ENCODE measurements at places on chromosomes 5 and 9.

DNA sequence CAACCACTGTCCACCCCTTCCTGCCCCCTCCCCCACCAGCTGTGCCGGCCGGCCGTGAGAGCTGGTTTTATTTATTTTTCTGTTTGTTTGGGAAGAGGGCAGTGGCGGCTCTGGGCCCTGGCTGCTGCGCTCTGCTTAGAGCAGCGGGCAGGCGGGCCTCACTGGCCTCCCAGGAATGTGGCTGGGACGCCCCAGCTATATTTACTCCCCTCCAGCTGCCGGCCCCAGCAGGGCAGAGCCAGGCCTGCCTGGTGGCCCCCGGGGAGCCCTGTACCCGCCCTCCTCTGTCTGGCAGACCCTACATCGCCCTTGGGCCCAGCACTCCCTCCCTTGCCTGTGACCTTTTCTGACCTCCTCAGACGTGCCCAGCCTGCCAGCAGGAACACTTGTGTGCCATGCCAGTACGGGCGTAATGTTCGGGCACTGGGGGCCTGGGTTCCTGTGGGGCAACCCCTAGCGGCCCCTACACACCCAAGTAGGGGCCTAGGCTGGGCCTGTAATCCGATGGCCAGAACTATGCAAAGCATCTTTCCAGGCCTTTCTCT, 7.7 kb downstream of the CXXC5 start:
- peak; percentile 45 for DNase-seq

DNA sequence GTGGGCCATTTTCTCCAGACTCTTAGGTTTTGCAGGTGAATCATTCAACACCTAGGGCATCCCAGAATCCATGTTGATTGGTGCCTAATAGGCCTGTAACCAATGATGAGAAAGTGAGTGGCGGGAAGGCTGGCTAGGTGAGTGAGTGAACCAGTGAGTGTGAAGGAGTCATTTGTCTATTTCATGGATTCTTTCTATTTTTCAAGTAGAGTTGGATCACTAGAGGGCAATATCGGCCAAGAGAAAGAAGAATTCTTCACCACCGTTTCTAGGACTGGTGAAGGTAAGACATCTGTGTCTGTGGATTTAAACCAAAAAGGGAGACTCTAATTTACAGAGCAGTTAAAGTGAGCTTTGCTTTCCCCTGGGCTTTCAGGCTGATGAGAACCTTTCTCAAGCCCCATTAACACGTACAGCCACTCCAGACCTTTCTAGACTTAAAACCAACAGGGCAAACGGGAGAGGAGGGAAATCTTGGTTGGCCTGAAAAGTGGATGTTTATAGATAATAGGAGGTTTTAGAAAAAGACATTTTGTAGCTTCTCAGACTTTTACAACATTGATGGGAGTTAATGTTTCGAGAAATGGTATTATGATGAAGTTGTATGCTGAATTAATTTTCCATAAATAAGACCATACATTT, 114.3 kb upstream of the IL12B start:
- DNase-seq: peak; percentile 8

- peak; percentile 50 for DNase-seq
Measured at GRCh38 chr5:39072925-39073766, 1.1 kb downstream of the RICTOR start.

GRCh38 chr9:137034709-137035506, 3.0 kb upstream of the FUT7 start:
- DNase-seq: peak; percentile 85

- DNase-seq: peak; percentile 37
Measured at GRCh38 chr9:121317737-121318630, 50.0 kb downstream of the GSN start.

DNA sequence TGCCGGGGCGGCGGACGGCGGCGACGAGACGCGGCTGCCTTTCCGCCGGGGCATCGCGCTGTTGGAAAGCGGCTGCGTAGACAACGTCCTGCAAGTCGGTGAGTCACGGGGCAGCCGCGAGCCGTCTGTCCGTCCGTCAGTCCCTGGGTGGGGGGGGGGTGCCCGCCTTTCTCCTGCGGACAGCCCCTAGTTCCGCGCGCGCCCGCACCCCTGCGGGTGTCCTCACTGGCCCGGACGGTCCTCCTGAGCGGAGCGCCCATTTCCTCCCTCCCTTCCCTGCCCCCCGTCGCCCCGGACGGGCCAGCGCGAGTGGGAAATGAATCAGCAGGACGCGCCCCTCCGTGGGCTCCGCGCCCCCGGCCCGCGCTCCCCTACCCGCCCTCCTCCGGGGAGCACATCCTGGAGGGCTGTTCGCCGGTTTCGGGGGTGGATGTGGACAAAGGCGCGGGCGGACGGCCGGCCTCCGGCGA, 828 bp downstream of the ZSWIM6 start:
- no peak for DNase-seq

GRCh38 chr9:93161786-93162562, 22.0 kb upstream of the WNK2 start:
- DNase-seq: no peak

DNA sequence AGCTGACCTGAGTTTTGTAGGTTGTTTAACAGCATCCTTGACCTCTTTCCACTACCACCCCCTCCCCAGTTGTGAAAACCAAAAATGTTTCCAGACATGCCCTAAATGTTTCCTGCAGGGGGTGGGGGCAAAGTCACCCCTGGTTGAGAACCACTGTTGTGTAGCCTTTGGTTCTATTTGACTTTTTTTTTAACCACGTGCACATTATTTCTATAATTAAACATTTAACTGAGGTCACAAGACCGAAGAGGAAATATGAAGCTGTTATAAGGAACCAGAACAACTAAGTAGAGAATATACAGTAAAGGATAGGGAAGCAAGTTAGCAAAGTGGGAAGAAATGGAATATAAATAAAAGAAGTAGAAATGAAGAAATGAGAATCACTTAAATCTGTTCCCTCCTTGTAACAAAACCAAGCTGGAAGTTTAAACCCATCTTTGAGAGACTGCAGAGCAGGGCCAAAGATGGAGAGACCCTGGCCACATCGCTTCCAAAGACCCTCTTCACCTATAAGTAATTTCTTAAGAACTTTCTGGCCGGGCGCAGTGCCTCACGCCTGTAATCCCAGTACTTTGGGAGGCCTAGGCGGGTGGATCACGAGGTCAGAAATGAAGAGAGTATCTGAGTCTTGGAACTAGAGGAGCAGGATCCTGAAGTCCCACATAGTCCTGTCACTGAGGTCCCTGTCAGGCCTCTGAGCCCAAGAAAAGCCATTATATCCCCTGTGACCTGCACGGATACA, 14.4 kb downstream of the SIT1 start:
- DNase-seq: no peak

- DNase-seq: no peak
Measured at GRCh38 chr5:58493141-58493540, 1.9 kb downstream of the GAPT start.

Data from midbrain (tissue), 1 donor.